Esophagus mucosa (tissue), 1 donor: ENCODE measurements at places on chromosomes 3 and 15.
A peak's percentile ranks its signal among the peaks of the same experiment; 100 is the strongest.

- ATAC-seq, result no peak
Measured at GRCh38 chr3:12798559-12799179, 2.2 kb downstream of the CAND2 start.

DNA sequence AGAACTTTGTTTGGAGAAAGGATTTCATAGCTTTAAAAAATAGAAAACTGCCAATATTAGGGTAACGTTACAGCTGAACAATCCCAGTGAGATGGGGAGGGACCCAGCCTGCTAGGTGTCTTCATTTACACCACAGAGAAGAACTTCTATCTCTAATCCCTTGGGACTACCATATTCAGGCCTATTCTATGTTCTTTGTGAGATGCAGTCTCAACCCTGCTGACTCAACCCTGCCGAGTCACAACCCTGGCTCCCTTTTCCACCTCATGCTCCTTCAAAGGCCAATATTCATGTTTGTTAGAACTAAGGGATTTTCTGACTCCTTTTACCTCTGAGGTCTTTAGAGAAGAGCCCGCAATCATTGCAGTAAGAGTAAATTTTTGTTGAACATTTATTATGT, 350.5 kb downstream of the EPHB1 start:
- no peak for ATAC-seq

GRCh38 chr15:58472821-58473581, 41.2 kb downstream of the LIPC start:
- ATAC-seq, result no peak

GRCh38 chr15:76345583-76345879, 9.0 kb downstream of the ISL2 start:
- no peak for ATAC-seq

DNA sequence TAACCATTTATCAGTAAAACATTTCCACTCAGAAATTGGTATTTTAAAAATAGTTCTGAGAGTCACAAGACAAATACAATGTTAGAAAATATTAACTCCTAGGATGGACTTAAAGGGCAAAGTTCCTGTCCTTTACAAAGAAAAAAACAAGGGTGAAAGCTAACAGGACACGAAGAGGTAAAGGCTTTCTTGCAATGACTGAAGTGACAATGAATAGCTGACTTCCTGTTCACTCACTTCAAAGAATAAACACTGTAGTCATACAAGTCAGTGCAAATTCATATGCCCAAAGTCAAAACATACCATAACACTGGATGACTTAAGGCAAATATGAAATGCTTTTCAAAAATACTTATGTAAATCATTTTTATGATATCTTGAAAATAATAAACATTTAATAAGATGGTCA, 1389.8 kb upstream of the ALCAM start:
- ATAC-seq, result no peak

DNA sequence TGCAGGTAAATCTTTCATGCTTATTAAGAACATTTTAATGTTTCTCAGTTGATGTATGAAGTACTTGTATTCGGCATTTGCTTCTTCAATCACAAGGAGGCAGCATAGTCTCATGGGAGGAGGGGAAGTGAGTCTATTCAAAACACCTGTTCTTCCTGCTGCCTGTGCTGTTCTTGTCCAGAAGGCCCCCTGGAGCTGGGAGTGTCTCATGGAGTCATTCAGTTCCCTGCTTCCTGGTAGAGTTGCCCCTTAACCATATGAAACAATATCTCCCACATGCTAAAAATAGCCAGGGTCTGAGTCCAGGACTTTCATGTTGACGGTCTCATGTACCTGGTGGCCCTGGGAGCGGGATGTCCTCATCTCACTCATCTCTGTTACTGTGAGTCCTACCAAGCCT, 15.5 kb upstream of the PPP1R2 start:
- ATAC-seq, result peak; percentile 74
